NCI-H1930 (cell line): ENCODE measurements at places on chromosomes 2 and 18.

GRCh38 chr2:52881606-52882005 is 886.0 kb upstream of the CHAC2 start:
- no peak for DNase-seq

GRCh38 chr2:214774108-214774507 is 35.4 kb downstream of the BARD1 start:
- no peak for DNase-seq

GRCh38 chr2:55585451-55586080 is 31.9 kb downstream of the PPP4R3B start:
- DNase-seq = no peak

- DNase-seq = no peak
These were observed 119.8 kb downstream of the PRKCE start for GRCh38 chr2:45771261-45771660.

DNA sequence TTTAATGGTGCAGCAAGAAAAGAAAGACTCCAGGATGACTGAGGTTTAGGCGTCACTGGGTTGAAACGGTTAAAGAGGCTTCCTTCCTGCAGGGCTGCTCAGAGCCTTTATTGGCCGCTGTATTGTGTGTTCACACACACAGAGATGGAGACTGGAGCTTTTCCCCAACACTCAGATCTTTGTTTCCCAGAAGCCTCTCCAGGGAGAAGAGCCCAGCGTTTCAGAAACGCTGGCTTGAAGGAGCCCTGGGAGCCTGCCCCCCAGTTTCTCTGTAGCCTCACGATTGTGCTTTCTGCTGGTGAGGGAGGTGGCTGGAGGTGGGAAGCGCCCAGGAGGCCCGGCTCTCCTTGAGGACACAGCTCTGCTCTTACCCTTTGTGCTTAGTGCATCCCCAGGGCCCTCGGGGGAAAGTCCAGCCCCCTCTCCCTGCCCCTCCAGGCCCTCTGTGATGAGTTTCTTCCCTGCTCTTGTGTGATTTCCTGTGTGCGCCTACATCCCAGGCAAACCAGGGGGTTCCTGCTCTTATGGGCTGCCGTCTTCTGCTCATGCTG is 37.1 kb downstream of the RRM2 start:
- no peak for DNase-seq

- no peak for DNase-seq
These were observed 115.5 kb upstream of the KLHL14 start for GRCh38 chr18:32888306-32888705.

- no peak for DNase-seq
These were observed 64.0 kb downstream of the PMS1 start for GRCh38 chr2:189848276-189848675.

- no peak for DNase-seq
These were observed 237.5 kb downstream of the EPHA4 start for GRCh38 chr2:221334481-221335218.

- DNase-seq = no peak
These were observed 45.3 kb downstream of the KLHL29 start for GRCh38 chr2:23430263-23430662.

GRCh38 chr2:131010566-131010965 is 82.7 kb downstream of the FAM168B start:
- DNase-seq = no peak

GRCh38 chr2:217610401-217610814 is 392.4 kb downstream of the TNS1 start:
- DNase-seq = no peak

- DNase-seq = no peak
These were observed 6.2 kb downstream of the COPS8 start for GRCh38 chr2:237091779-237092436.

- DNase-seq = no peak
These were observed 18.5 kb downstream of the NFE2L2 start for GRCh38 chr2:177246000-177246399.

GRCh38 chr2:38148501-38148900 is 72.5 kb upstream of the CYP1B1 start:
- no peak for DNase-seq

GRCh38 chr2:189467593-189467992 is 26.3 kb downstream of the WDR75 start:
- no peak for DNase-seq

DNA sequence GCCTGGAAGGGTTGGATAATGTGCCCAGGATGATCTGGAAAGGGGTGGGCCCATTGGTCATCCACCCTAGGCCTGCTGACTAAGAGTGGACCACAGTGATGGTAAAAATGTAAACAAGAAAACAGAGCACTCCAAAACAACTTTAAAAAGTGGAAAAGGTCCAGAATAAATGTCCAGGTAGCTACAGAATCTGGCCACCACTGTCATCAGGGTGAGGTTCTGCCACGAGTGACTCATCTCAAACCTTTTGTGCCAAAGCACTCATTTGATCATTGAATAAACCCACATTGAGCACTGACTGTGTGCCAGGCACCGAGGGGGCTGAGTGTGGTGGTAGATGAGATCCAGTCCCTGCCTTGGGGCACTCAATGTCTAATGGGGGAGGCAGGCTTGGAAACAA is 64.9 kb downstream of the EMX1 start:
- no peak for DNase-seq

GRCh38 chr2:103847276-103847675 is 1006.6 kb upstream of the POU3F3 start:
- DNase-seq = no peak

DNA sequence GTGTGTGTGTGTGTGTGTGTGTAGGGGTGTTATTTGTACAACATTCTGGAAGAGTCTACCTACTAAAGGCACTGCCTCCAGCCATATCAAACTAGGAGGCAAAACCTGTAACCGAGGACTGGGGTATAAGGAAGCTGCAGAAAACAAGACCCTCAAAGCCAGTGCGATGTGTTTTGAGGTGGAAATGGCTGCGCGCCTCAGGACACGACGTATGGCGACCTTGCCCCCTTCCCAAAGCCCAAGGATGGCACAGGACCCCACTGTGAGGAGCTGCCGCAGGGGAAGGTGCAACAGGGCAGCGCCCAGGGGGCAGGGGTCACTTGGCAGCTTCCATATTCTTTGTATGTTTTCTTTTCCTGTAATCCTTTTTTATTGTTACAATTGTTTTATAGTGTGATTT is 59.8 kb downstream of the CENPO start:
- DNase-seq = no peak

GRCh38 chr2:17620841-17621240 is 80.3 kb downstream of the VSNL1 start:
- DNase-seq = no peak

GRCh38 chr2:18473241-18474181 is 86.9 kb downstream of the RDH14 start:
- no peak for DNase-seq

- no peak for DNase-seq
These were observed 3.9 kb downstream of the LRRTM4 start for GRCh38 chr2:77518311-77518710.

DNA sequence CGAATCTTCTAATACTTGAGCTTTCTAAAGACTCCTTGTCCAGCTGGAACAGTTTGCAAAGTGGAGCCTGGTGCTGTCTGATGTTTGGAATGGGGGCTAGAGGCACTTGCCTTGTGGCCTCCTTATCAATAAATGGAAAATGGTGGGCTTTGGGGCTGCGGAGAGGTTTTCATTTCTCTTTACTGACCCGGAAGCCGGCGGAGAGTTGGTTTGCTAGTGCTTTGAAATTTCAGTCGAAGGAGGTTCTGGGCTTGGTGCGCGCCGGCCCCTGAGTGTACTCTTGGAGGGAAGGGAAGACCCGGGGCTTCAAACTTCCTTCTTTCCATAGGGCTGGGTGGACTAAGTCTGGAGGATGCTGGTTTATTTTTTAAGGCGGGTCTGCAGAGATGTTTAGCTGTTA is 714 bp downstream of the RPIA start:
- DNase-seq = no peak

GRCh38 chr2:54584598-54584997 is 128.5 kb downstream of the SPTBN1 start:
- DNase-seq = no peak

DNA sequence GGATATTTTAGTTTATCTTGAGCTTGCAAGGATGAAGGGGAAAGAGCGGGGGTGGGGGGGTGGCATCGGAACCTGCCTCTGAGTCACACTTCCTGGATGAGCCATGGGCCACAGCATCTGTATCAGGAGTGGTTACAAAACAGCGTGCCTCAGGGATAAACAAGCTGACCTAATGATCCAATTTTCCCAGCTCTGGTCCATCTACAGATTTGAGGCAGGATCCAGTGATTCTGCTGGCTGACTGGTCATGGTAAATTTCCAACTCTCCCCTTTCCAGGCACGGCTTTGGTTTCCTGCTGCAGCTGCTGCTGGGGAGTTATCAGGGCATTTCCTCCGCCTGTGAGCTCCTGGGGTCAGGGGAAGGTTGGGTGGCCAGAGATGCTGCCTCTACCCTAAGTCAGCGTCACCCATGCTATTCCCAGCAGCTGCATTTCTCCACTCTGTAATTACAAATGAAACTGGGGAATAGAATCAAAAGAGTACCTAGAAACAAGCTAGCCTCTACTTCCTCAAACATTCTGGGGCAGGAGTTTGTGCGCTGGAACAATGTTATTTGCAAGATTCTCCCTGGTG is 4.7 kb upstream of the HPCAL1 start:
- no peak for DNase-seq

DNA sequence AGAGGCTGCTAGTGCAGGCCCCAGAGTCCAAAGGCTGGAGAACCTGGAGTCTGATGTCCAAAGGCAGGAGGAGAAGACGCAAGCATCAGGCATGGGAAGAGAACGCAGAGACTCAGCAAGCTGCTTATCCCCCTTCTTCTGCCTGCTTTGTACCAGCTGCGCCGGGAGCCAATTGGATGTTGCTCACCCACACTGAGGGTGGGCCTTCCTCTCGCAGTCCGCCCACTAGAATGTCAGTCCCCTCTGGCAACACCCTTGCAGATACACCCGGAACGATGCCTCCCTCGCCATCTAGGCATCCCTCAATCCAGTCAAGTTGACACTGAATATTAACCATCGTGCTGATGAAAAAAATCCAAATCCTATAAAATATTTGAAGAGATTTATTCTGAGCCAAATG is 141.6 kb downstream of the TWIST2 start:
- no peak for DNase-seq

DNA sequence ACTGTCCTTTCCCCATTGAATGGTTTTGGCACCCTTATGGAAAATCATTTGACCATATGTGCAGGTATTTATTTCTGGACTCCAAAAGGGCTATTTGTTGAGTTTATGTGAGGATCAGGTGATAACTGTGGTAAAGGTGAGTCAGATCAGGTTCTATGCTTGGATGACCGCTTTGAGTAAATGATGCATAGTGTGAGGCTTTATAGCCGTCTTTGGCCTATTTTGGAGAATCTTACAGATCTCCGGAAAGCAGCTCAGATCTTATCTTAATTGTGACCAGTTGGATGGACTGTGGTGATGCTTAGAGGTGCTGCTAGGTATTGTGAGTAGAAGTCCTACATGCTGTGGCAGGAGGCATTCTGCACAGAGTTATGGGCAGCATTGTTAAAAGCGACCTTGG is 126.2 kb downstream of the METTL8 start:
- DNase-seq = no peak

- no peak for DNase-seq
These were observed 50.8 kb upstream of the UGP2 start for GRCh38 chr2:63790906-63791305.

DNA sequence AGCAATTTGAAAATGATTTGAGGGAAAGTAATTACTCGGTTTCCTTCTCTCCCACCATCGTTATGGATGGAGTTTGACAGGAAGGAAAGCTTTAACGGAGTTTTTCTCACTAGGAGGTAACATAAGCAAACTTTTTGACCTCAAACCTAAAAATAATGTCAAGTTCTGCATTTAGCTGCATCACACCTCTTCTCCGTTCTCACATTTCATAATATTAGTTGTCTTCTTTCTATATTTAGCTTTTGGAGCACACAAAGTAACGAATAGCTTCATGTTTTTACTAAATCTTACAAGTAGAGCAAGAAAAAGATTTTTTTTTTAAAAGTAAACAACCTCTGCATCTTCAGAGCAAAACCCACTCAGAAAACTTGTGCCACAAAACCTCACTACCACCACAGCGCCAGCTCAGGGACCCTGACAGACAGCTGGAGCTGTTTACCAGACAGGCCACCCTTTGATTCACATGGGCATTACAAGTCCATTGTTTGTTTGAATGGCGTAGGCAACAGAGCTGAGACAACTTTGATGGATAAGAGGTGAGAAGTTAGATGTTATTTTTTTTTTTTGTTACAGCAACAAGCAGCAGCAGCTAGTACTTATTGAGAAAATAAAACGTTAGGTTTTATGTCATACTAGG is 21.9 kb upstream of the ICOS start:
- DNase-seq = no peak

DNA sequence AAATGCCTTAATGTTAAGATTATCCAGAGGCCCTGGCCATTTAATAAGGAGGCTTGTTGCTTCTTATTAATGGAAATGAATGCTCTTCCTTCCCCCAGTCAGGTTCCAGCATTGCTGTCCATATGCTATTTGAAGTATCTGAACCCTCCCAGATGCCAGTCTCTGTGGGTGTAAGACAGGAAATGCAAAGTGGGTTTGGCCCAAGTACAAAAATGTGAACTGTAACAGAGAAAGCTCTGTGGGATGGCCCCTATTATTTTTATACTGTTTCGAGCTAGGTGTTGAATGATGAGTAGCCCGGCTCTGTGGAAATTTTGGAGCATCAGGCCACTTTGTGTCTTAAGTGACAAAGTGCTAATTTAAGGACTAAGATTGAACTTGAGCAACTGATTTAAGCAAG is 141.0 kb downstream of the UXS1 start:
- DNase-seq = no peak

DNA sequence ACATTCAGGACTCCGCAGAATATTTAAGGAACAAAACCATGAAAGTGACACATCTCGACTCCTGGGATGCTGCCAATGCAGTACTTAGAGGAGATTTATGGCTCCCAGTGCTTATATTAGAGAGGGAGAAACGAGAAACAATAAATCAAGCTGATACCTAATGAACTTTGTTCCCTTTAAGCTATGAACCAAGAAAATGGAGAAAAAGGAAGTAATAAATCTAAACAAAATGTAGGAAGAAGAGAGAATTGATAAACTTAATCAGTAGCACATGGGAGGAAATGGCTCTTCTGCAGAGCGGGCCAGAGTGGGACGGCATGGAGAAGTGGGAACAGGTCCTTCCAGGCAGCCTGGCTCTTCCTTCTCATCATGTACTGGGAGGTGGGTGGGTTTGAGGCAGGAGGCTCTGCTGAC is 42.7 kb downstream of the NPPC start:
- DNase-seq = no peak

- DNase-seq = no peak
These were observed 257.5 kb downstream of the KLHL29 start for GRCh38 chr2:23642516-23642915.

DNA sequence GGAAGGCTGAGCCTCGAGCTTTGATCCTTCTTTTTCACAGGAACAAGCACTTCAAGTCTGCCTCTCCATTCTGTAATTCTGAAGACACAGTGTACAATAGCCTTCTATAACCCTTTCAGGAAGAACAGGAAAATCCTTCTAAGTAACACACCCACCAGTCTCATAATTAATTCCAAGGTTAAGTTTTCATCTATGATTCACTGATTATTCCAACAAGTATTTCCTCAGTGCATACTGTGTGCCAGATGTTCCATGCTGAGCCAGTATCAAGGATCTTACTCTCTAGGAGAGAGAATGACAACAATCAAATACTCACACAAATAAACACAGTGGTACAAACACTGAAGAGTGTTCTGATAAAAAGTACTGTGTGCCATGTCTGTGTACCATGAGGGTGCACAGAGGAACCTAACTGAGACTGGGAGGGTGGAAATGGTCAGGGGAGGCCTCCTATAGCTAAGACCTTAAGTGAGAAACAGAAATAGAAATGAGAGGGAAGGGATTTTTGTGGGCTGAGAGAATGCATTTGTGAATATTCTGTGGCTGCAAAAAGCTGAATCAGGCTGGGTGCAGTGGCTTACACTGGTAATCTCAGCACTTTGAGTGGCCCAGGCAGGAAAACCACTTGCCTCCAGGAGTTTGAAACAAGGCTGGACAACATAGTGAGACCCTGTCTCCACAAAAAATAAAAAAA is 7.3 kb upstream of the MTLN start:
- DNase-seq = no peak
